ENCODE measurements at places on chromosomes 4 and X. TPM values are rescaled to one million over a fixed set of nuclear protein-coding genes. Genes with fewer than 3 reads are reported as not detected.

CAMK2D gene
- total RNA-seq, result 37.6 TPM

CXorf49 gene
- not detected for total RNA-seq

DUSP21 gene
- total RNA-seq, result not detected

ZDHHC15 gene
- 0.48 TPM for total RNA-seq

MXRA5 gene
- 1.9 TPM for total RNA-seq

OPHN1 gene
- total RNA-seq, result 3.1 TPM

F8A2 gene
- total RNA-seq, result not detected

XAGE2 gene
- total RNA-seq, result not detected

ARHGAP10 gene
- total RNA-seq, result 18.4 TPM
